Activated T-helper 9 cell treated with anti-CD3 and anti-CD28 coated beads, Interleukin-2, amount 50 U/mL, for 16 hours (primary cell): ENCODE measurements at places on chromosomes 6 and 20.

DNA sequence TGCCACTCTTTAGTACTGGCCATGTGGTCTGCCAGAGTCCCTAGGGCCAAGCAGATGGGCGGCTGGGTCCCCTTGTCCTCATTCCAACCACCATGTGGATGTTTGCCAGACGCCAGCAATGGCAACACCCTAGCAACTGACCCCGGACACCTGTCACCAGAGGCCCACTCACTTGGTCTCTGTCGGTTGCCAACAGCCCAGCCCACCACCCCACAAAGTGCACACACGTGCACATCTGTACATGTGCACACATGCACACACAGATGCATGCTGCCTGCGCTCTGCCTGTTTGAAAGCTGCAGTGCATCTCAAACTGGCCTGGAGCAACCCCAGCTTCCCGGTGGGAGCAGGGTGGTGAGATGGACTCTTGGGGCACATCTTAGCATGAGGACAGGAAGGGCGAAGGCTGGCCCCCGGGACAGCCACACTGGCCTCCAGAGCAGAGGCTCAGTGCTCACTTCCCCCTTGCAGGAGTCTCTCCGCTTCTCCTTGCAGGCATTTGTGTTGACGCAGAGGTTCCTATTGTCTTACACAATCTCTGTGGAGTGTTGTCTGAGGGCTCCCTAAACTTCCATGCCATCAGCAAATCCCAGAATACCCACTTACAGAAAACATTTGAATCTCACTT, 54.0 kb downstream of the PSMG4 start:
- DNase-seq = no peak

GRCh38 chr6:15880262-15880973, 217.6 kb upstream of the DTNBP1 start:
- no peak for DNase-seq

GRCh38 chr6:91476000-91476399, 889.1 kb upstream of the MAP3K7 start:
- DNase-seq = no peak

DNA sequence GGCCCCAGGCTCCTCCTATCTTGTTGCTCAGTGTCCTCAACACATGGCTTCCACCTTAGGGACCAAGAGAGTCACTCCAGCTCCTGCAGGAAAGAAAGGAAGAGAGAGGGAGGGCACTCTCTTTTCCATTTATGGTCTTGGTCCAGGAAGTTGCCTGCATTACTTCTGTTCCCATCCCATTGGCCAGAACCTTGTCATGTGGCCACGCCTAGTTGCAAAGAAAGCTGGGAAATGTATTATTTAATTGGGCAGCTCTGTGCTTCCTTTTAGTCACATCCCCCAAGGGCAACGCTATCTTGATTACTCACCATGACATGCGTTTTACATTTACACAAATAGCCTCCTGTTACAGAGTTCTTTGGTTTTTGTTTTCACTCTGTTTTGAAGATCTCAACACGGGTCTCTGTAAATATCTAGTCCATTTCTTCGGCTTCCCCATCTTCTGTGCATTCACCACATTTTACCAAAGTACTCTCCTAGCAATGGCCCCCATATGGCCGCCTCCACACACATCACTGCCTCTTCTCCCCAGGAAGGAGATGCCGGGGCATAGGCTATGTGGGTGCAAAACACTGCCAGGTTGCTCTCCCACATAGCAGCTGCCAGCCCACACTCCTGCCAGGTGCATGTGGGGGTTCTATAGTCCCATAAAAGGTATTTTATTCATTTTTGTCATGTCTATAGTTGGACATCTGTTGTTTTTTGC, 35.7 kb upstream of the ZMYND8 start:
- no peak for DNase-seq

- no peak for DNase-seq
These were observed 132.4 kb downstream of the ELOVL4 start for GRCh38 chr6:79814940-79815339.

DNA sequence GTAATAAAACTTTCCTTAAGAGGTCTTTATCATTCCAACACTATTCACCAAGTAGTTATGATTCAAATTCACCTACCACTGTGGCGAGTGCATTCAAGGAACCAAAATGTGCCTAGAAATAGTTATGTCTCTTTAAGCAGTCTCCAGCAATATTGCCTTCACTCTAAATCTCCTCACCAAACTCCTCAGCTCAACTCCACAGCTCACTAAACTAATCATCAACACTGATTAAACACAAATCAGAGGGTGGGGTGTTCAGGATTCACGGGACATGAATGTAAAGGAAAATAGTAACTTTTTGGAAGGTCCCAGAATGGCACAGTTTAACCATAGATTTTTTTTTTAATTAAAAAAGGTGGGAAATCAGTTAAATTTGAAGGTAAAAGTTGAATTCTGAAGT, 70.5 kb upstream of the THEMIS start:
- no peak for DNase-seq

DNA sequence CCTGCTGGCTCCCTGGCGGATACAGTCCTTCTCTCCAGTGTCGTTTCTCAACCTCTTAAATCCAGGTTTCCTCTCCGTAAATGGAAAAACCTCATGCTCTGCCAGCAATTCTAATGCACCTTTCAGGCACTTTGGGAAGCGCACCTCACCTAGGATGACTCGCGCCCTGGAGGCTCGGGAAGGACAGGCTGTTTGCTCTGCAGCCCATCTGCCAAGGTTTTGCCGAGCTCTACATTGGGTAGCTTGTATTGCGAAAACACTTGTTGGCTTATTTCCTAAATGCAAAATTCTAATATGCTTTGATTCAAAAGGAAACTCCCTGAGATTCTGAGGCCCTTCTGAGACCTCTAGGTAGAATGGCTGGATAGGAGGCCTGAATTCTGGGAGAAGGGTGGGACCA, 102.6 kb upstream of the MLN start:
- no peak for DNase-seq

DNA sequence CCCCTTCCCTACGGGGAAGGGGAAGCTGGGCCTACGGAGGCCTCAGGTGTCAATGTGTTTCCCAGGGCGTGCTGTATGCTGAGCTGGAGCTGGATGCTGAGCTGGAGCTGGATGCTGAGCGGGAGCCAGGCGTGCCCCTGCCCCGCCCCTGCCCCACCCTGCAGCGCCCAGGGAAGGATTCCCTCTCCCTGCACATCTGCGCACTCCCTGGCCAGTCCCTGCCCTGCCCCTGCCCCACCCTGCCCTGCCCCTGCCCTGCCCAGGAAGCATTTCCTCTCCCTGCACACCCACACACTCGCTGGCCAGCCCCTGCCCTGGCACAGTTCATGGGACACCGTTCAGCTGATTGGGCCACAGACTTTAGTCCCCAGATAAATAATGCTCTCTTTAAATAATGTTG, 196.8 kb downstream of the SMOC2 start:
- DNase-seq = no peak

- DNase-seq = no peak
These were observed 19.5 kb downstream of the MAP1LC3A start for GRCh38 chr20:34578025-34578424.

DNA sequence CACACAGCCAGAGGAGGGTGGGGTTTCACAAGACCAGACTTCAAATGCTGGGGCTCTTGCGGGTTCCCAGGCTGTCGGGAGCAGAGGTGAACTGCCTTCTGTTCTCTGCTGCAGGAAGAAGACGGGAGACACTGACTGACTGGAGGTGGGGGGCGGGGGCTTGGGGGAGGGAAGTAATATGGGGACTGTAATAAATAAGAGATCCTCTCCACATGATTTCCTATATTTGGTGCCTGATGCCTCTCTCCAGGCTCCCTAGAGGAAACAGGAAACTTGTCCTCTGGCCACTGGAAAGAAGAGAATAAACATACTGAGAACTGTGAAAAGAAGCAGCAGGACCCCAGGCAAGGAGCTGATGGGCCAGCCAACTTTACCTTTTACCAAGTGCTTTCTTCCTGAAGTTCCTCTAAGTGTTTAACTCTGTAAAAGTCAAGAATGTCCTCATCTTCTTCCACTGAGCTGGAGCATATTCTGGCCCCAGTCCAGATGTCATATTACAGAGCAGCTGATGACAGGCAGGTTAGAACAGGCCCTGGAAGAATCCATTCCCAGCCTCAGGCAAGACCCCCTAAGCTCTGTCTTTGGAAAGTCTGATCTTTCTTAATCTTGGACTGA, 33.2 kb upstream of the ADGRF5 start:
- no peak for DNase-seq

DNA sequence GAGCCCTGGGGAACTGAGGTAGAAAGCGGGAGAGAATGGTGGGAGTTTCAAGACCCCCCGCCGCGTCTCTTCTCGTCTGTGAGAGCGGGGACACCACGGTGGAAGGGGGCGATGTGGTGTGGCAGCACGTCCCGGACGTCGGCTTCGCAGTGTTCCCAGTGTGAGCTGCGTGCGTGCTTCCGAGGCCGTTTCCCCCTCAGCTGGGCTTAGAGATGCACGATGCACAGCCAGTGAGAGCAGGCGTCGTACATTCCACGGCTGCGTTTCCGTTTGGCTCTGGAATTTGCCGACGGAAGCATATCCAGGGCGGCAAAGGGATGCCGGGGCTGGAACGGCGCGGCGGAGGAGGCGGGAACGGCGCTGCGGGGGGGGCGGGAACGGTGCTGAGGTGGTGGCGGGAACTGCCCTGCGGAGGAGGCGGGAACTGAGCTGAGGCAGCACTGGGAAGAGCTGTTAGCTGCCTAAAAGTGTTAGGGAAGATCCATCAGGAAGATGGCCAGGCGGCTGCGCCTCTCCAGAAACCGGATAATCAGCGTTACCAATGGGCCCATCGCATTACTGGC, 37.7 kb downstream of the KIF25 start:
- DNase-seq = no peak

DNA sequence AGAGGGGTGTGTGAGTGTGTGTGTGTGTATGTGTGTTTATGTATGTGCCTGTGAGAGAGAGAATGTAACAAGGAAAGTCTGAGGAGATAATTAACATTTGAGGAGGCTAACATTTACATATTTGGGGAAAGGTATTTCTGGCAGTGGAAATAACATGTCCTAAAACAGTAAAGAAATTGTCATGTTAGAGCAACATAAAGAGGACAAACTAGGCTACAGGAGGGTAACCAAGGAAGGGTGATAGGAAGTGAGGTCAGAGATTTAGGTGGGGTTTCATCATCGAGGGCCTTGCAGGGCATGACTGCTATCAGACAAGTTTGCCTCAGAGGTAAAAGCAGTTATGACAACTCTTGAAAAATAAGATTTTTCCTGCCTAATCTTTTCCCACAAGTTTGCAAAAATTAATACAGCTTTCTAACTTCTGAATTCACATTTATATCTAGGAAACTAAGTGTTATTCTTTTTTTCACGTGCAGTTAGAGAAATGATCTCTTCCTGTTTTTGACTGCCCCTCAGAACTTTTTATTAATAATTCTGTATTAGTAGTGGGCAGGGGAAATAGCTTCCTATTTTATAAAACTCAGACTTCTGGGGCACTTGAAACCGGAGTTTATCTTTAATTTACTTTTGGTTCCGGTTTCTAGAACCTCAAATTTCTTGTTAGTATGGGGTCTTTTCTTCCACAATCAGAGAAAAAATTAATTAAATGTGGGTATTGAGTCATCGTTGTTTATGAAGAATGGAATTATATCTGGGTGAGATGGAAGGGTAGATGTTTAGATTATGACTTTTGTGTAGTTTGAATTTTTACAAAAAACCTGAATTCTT, 30.5 kb upstream of the RHAG start:
- DNase-seq = no peak

DNA sequence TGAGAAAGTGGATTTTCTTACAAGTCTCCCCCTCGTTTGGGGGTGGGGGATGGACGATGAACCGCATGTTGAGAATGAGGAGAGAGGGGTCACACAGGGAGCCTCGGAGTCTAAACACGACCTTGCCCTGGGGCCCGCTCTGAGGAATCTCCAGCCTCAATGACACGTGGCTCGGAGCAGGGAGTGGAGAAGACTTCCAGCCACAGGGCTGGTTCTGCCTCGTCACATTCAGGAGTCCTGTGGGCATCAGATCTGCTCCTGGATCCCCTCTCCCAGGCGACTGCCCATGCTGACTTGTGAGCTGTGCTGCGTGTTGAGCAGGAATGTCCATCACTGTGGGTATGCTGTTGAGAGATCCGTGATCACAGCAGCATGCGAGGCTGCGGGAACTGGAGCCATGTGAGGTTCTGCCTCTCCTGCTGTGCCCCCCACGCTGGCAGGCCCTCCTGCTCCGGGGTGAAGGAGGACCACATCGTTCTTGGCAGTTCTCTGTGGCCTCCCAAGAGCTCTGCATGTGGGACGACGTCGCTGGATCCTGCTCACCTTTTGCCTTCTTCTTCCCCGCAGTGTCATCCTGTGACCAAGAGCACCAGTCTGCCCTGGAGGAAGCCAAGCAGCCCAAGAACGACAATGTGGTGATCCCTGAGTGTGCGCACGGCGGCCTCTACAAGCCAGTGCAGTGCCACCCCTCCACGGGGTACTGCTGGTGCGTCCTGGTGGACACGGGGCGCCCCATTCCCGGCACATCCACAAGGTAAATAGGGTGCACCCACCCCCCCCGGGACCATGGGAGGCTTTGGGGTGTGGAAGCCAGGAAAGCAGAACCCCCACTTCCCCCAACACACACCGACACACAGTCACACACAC, 157.5 kb downstream of the SMOC2 start:
- DNase-seq = no peak

DNA sequence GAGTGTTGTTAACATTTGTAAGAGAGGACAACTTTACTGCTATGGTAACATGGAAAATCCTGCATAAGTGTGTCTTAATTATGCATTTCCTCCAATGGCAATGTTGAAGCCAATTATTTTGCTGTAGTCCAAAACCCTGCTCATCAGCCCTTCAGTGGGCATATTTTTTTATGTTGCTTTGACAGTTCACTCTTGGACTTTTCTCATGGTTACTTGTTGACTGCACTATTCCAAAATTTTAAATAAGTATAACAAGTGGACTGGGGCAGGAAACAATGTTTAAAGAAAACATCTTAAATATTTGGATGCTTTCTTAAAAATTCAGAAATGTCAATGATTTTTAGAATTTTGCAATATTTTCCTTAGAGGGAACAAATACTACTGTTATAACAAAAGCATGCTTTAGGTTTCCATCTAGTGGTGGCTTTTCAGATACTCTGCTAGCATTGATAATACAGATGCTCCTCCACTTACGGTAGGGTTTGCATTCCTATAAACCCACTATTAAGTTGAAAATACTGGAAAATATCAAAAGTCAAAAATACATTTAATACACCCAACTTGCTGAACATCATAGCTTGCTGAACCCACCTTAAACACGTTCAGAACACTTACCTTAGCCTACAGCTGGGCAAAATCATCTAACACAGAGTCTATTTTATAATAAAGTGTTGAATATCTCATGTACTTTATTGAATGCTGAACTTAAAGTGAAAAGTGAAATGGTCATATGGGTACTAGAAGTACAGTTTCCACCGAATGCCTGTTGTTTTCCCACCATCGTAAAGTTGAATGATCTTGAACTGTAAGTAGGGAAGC, 86.4 kb downstream of the ADGRG6 start:
- no peak for DNase-seq

- DNase-seq = no peak
These were observed 156.7 kb downstream of the LPA start for GRCh38 chr6:160507420-160507819.
